Amygdala (tissue), 56 donors: ENCODE measurements at places on chromosomes 1 and 21.

DNA sequence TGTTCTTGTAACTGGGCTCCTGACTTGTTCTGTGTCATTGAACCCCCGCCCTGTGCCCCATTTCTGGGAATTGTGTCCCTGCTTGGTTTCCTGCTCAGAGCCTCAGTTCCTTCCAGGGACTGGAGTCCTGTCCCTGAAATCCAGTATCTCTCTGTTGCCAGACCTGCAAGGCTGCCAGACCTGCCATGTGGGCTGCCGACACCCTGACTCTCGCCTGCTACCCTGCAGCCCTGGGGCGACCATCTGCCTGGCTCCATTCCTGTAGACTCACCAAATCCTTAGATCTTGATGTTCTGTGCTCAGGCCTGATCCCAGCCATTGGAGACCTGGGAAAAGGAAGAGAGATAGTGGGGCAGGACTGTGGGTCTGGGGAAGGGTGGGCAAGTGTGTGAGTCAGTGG lies 383.3 kb upstream of the PROX1 start:
- no peak for DNase-seq

DNA sequence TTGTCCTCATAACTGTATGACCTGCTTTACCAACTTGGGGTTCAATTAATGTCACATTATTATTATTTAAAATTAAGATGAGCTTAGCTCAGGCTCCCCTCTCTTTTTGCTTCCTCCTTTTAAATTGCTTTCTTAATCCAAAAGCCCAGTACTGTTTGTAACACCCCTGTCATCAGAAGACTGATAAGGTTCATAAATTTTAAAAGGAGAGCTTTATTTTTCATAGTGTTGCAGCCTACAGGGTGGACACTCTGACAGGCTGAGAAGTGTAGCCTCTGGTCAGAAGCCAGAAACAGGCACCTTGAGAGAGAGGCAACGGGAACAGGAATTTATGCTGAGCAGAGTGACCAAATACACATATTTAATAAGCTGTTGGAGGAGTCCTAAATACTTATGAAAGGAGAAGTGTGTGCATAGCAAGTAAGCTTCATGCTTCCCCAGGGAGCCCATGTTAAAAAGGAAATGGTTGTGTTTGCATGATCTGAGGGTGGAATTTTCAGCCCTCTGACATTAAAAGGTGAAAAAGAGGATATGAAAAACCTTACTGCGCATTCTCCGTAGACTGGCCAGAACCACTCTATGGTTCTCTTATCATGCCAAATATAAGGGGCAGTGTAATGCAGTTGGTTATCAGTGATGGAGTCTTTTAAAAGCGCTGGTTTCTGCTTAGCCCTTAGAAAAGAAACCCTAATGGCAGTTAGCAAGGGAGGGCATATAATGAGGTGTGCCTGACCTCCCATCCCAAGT lies 30.5 kb upstream of the FGGY start:
- DNase-seq, result no peak

DNA sequence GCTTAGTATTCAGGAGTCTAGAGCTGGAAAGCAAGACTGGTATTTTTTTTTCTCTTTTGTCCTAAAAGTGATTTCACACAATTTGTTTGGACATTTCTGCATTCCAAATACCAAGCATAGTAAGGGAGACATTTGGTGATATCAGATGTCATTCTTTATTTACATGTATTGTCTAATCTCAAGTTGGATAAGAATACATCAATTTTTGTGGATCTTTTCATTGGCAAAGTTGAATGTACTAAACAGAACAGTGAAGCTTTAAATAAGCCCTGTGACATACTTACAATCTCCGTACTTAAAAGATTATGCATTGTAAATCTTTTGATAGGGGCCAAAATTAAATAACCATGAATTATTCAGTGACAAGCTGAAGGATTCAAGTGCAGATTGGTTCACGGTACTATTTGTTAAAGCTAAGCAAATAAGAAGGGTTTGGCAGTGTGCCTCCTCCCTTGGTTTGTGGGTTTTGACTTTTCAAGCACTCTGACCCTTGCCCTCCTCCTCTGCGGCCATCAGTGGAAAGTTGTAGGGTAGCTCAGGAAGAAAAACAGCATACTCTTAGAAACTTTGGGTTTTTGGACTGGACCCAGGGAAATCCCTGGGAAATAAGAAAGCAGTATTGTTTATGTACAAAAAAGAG lies 663.7 kb downstream of the ADGRL2 start:
- DNase-seq, result no peak

GRCh38 chr1:107480548-107481415 lies 339.9 kb downstream of the NTNG1 start:
- DNase-seq, result peak; percentile 8

DNA sequence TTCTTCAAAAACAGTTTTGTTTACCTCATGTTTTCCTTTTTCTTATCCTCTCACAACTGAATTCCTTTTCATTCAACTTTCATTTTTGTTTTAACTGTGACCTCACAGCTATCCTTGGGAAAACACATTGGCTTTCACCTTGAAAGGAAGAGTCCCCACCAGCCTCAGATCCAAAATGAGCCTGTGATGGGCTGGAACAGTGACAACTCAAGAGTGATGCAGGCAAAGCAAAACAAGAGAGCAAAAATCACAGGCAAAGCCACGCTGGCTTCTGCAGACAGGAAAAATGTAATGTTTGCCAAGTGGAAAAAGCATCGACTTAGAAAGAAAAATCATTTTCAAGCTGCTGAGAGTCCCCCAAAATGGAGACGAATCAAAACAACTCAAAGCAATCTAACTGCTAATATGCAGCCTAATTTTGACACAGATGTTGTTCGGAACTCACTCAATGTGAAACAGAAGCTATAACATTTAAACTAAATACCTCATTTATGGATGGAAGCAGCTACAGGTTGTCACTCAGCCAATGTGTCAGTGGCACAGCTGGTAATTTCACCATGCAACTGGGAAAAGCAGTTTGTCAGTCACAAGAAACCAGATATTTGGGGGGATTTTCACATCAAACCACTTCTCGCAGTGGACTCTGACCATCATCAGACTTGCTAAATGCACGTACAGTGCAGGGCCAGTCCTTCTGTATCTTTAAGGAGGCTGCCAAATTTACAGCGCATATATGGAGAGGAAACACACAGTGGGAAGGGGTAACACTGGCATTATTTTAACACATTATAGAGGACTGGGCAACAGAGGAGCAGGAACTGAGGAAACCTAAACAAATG lies 50.7 kb downstream of the ALG14 start:
- DNase-seq, result peak; percentile 33

DNA sequence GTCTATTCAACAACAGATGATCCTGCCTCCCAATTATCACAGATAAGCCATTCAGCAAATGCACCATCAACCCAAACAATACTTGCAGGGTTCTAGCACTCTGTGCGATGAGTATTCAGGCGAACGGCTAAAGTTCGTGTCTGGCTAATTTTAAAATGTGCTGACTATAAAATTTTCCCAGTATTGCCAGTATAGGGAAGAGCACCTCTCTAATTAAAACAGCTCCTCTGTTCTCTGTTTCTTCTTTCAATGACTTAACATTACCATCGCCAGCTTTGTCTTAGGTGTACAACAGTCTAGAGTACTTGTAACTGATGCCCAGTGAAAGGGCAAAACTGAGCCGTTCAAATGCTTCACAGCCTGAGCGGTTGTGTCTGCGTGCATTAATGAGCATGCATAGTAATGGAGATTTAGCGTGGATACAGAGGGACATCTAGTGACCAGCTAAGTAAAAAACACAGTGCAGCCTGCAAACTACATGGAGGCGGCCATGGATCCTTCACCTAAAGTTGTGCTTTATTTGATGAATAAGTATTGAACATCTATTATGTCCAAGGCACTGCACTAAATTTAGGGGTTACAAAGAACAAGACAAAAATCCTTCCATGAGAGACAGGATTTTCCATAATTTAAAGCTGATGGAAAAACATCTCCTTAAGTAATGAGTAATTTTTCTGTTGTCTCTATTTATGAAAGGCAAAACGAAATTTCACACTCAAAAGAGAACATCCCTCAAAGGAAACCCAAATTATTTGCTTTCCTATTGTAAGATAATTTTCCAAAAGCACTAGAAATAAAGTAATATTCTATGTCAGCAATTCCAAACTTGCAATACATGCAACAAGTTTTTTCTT lies 120.0 kb downstream of the SETD4 start:
- peak; percentile 56 for DNase-seq

DNA sequence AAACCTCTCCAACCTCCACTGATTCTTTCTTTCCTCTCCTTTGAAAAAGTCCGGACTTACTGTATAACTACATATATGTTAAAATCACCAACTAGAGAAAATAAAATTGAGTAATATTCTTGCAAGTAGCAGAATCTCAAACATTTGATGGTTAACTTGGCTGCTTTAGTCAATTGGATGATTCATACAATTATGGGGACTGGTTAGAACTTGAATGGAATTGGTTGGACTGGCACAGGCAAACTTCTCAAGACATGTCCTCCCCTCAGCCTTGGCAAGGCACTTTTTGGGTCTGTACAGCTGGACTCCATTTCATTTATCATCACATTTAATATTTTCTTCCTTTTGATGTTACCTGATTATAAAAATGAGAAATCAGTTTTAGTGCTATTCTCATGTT lies 6.5 kb downstream of the WLS start:
- DNase-seq, result no peak

GRCh38 chr1:3515774-3516480 lies 61.5 kb downstream of the ARHGEF16 start:
- DNase-seq, result no peak

DNA sequence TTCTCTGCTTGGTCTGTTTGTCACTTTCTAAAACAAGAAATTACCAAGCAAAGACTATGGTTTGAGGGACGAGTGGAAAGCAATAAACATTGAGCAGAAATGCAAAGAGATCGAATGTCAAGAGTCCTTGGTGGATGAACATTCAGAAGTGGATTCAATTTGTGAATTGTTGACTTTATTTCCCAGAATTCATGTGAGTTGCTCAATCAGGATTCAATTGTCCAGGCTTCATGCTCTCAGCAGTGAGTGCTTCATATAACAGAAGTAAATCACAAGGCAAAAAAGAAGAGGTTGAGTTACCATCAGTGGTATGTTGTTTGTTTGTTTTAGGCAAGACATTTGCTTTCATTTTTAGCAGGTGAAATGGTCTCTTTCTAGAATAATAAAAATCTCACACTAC lies 31.9 kb downstream of the NGF start:
- DNase-seq, result no peak

- DNase-seq, result no peak
Measured at GRCh38 chr1:1347663-1348419, 1.4 kb downstream of the DVL1 start.

DNA sequence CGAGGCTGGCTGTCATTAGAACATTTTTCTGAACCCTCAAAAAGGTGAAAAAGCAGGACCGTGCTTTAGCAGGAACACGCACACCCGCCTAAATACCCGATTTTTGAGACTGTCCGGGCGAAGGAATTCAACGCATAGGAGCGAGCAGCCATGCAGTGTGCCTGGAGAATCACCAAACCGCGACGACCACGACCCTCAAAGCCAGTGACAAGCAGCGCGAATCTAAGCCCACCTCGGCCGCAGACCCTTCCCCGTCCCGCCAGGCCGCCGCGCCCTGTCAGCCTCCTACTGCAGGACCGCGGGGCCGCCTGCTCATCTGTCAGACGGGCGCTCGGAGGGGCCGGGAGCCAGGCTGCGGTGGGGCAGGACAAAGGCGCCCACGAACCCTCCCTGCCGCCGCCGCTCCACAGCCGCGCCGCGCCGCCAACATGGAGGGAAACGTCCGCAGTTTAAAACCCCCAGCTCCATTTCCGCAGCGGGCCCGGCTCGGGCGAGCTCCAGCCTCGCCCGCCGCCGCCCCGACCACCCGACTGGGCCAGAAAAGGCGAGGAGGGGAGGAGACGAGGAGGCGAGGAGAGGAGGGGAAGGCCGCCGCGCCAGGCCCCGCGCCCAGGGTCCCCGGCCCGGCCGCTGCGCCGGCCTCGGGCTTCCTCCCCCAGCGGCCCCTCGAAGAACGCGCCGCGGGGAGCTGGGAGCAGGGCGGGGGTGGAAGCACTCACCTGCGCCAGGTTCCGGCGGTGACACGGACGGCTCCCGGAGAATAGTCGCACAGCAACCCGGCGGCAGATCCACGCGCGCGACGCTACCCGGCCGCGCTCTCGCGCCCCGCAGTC lies at the start of gene LBR:
Gene LBR (minus strand): TSS at position 804 of the 833 bp plus-strand sequence. CDS start 3,963 bp downstream, outside the sequence.
- peak; percentile 71 for DNase-seq

DNA sequence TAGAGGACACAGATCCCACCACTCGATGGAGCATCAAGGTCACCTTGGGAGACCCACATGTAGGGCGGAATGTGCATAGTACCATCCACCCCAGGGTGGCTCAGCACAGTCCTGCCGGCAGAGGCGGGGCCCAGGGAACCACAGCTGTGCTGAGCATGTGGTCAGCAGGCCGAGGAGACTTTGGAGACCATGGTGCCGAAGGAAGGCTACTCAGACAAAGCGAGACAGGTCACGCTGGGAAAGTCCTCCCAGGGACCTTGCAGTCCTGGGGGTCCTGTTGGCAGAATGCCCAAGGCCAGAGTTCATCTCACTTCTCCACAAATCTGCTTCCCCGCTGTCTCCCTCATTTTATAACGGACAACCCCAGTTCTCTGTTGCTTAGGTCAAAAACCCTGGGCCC lies 22.5 kb downstream of the WNT3A start:
- DNase-seq, result no peak

DNA sequence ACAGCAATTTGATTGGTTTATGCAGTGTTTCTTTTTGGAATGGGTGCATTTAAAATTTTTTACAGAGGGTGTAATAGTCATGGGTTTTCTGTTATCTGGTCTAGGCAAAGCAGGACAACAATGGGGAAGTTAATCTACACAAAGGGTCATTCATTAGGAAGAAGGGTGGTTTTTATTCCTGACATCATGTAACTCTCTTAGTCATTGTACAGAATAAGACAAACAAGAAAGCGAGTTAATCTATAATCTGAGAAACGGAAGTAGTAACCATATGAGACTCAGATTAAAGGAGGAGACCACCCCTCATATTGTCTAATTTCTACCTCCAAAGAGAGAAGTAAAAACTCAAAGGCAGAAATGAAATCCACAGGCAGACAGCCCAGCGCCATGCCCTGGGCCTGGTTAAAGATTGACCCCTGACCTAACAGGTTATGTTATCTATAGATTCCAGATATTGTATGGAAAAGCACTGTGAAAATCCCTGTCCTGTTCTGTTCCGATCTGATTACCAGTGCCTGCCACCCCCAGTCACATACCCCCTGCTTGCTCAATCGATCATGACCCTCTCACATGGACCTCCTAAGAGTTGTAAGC lies 10.5 kb upstream of the IFI6 start:
- no peak for DNase-seq

- DNase-seq, result no peak
Measured at GRCh38 chr21:31329456-31330143, 14.5 kb downstream of the TIAM1 start.

DNA sequence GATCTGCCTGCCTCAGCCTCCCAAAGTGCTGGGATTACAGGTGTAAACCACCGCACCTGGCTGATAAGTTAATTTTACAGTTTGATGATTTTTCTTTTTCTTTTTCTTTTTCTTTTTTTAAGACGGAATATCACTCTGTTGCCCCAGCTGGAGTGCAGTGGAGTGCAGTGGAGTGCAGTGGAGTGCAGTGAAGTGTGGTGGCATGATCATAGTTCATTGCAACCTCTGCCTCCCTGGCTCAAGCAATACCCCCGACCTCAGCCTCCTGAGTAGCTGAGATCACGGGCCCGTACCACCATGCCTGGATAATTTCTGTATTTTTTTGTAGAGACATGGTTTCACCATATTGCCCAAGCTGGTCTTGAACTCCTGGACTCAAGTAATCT lies 84.4 kb upstream of the CXADR start:
- DNase-seq, result no peak

- DNase-seq, result no peak
Measured at GRCh38 chr1:42952303-42953001, 6.2 kb downstream of the SLC2A1 start.

- no peak for DNase-seq
Measured at GRCh38 chr1:226617109-226617508, 68.5 kb downstream of the STUM start.

- DNase-seq, result no peak
Measured at GRCh38 chr1:107442551-107442950, 301.7 kb downstream of the NTNG1 start.
